ENCODE measurements at places on chromosomes 2 and 18.

DNA sequence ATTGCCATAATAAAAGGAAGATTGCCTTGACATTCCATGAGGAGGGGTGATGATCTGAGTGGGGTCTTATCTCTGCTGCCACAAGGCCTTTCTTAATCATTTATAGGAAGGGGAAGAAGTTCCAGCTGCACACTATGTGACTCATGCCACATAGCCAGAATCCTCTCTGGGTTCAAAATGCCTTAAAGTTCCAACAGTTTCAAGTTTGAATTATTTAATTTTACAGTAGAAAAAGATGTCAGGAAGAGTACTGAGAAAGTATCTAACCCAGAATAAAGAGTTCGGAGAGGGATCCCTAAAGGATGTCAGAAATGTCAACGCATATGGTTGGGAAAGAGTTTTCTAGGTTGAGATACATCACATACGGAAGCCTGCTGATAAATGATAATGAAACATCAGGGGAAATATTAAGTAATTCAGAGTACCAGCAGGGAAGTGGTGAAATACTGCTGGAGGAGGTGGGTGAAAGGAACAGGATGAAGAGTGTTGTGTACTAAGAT lies 999.9 kb downstream of the TSN start:
- DNase-seq, result no peak

DNA sequence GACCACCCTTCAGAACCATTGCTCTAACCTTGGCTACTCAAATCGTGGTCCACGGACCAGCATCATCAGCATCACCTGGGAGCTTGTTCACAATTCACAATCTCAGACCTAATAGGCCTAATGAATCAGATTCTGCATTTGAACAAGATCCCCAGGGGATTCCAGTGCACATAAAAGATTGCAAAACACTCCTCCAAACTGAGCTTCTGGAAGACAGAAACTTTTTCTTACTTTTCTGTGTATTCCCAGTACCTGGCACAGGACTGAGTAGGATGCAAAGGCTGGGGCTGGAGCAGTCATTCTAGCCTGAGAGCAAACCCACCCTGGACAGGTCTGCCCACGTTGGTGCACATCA lies 115.1 kb upstream of the COPS8 start:
- no peak for DNase-seq

GRCh38 chr18:44744161-44745121 lies 63.8 kb downstream of the SETBP1 start:
- DNase-seq, result no peak

DNA sequence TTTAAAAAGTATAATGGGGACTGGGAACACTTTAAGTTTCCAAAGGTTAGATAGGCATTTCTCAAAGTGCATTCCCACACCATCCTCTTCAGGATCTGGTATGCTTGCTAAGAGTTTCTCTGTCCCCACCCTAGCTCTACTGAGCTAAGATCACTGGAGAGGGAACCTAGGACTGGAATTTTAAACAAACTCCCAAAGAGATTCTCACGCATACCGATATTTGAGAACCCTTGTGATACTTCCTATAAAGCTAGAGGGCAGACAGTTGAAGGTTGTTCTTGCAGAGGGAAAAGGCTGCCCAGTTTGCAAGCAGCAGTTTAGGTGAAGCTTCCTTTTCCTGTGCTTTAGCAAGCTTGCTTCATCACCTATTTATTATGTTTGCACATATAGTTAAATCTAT lies 3.6 kb downstream of the CNRIP1 start:
- no peak for DNase-seq

DNA sequence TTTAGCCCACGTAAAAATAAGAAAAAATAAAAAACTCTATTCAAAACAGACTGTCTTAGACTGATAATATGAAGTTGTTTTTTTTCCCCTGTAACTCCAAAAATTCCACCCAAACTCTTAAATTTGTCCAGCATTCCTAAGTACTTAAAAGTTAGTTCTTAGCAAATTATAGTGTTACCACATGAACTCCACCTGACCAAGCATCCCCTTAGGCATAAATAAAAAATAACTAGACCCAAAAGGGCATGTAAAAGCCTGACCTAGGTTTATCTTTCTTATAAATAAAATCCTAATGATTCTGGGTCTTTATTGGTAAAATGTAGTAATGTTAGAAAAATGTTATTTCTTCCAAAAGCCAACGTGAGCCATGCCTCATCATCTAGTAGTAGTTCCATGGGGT lies 54.3 kb downstream of the TTC21B start:
- no peak for DNase-seq

DNA sequence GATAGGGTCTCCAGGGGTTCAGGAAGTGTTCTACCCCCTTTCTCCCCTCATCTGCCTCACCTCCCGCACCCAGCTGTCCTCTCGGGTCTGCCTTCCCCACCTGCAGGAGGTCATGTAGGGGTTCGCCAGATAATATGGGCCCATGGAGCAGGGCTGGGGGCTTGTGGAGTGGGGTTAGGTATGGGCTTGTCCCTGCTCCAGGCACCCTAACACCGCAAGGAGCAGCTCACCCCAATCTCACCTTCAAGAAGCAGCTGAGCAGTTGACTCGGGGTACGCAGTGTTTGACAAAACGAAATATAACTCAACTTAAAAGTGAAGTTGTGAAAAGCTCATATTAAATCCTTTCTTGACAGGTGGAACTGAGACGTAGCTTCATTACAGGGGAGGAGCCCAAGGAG lies 99.6 kb downstream of the CTIF start:
- no peak for DNase-seq

GRCh38 chr2:102615620-102616436 lies 3.5 kb upstream of the SLC9A2 start:
- DNase-seq, result no peak

GRCh38 chr2:112488201-112488600 lies 6.2 kb downstream of the TTL start:
- DNase-seq, result no peak

DNA sequence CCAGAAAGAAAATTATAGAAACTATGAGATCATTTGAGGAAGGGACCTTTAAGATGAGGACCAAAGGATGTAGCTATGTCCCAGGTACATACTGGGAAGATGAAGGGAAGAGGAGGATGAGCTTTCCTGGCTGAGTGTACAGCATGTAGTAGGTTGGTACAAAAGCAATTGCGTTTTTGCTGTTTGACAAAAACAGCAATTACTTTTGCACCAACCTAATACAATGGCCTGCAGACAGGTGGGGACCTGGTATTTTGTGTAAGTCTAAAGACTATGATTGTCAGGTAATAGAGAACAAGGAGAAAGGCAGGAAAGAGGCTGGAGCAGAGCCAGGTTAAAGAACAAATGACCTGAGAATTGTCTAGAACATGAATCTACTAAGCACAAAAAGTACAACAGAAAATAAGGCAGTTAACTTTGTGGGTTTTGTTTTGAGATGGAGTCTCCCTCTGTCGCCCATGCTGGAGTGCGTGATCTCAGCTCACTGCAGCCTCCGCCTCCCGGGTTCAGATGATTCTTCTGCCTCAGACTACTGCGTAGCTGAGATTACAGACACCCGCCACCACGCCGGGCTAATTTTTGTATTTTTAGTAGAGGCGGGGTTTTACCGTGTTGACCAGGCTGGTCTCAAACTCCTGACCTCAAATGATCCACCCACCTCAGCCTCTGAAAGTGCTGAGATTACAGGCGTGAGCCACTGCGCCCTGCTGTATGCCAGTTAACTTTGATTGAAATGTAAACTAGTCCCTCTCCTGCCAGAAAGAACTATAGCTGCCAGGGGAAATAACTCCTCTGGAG lies 3.2 kb upstream of the TGOLN2 start:
- no peak for DNase-seq

- DNase-seq, result no peak
Measured at GRCh38 chr2:64938607-64939285, 50.5 kb upstream of the SLC1A4 start.

DNA sequence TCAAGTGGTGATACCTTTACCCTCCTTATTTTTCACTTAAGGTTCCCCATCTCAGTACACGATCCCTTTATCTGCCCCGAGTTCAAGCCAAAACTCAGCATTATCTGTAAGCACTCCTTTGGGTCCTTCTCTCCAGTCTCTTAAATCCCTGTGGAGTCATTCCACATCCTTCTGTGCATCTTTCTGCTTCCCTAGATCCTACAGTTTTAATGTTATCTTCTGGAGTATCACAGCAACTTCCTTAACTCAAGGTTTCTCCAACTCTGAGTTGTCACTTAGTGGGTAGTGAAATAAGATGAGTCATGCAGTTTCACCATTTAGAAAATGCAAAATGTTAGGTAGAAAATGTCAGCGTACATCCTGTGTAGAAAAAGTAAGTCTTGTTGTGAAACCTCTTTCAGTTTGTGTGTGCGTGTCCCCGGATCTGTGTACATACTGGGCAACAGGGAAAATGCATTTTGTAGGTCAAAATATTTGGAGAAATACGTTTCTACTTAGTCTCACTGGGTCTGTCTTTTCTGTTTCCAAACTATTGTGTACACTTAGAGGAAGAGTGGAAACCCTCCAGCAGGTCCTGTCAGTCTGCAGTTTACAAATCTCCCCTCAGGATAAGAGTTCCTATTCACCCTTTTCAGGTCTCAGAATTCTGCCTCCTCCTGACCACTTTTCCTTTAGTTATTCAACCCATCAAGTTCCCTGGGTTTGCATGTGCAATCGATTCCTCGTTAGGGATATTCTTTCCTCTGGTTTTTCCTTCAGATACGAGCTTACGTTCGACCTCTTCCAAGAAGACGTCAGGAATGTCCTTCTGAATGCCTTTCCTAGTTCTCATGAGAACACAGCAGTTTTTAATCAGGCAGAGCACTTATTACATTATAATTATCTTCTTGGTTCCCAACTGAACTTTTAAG lies 154.8 kb downstream of the TGIF1 start:
- no peak for DNase-seq

DNA sequence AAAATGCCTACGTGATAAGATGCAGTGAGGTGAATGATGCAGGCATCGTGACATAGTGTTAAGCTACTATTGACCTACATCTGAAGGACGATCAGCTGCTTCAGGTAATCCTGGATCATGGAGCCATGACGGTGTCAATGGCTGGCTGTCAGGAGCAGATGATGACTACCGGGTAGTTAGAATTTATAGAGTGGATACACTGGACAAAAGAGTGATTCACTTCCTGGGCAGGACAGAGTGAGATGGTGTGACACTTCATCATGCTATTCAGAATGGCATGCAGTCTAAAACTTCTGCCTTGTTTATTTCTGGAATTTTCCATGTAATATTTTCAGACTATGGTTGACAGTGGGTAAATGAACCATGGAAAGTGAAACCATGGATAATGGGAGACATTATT lies 29.5 kb downstream of the METTL8 start:
- DNase-seq, result no peak

DNA sequence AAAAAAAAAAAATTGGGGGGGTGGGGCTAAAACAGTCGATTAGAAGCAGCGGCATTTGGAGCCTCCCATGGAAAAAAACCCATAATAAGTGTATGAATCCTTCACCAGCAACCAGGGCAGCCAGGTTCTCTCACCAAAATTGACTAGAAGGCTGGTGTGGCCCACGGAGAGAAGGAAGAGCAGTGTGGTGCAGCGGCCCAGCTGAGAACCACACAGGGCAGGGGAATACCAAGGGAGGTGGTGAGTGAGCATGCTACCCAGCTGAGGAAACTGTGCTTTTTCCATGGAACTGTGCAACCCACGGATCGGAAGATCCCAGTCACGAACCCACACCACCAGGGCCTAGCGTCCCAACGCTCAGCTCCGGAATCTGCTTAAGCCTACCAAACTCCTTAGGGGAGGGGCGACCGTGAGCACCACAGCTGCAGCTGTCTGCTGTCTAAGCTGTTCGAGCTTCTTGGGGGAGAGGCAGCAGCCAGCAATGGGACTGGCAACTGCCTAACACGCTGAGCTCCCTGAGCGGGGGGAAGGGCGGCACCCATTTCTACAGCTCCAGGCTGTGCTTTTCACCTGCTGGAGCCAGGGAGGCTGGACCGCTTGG lies 1037.2 kb upstream of the ACVR2A start:
- no peak for DNase-seq

GRCh38 chr2:3738454-3738853 lies 35.1 kb downstream of the DCDC2C start:
- no peak for DNase-seq

DNA sequence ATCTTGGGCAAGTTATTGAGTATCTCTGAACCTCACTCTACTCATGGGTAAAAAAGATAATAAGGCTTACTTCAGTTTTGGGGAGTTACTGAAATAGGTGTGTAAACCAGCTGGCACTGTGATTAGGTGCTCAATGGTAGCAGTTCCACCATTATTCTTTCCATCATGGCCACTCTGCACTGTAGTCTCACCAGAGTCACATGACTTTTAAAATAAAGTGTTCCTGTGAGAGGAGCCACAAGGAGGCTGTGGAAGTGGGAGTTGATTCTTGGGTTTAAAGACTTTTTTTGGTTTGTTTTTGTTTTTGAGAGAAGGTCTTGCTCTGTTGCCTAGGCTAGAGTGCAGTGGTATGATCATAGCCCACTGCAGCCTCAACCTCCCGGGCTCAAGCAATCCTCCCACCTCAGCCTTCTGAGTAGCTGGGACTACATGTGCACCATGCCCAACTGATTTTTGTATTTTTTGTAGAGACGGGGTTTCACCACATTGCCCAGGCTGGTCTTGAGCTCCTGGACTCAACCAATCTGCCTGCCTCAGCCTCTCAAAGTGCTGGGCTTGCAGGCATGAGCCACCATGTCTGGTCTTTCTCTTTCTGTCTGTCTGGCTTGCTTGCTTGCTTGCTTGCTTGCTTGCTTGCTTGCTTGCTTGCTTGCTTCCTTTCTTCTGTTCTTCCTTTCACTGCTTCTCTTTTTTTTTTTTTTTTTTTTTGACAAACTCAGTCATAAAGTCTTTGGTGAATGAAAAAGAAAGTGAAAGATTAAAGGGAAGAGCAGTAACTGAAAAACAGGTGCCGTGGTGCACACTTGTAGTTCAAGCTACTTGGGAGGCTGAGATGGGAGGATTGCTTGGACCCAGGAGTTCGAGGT lies 21.2 kb upstream of the ACVR1 start:
- DNase-seq, result no peak

DNA sequence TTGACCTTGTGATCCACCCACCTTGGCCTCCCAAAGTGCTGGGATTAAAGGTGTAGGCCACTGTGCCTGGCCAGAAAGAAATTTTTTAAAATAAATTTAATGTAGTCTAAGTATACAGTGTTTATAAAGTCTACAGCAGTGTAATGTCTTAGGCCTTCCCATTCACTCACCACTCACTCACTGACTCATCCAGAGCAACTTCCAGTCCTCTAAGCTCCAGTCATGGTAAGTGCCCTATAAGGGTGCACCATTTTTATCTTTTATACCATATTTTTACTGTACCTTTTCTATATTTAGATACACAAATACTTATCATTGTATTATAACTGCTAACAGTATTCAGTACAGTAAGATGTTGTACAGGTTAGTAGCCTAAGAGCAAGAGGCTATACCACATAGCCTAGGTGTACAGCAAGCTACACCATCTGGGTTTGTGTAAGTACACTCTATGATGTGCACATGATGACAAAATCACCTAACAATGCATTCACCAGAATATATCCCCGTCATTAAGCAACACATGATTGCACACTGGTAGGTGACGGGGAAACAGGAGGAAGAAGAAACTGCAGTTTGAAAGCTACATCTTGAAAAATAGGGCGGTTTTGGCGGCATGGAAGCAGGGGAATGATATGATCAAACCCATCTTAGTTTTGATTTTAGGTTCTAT lies 105.1 kb upstream of the ITGB6 start:
- no peak for DNase-seq

- DNase-seq, result no peak
Measured at GRCh38 chr2:177735318-177735803, 337.2 kb downstream of the PDE11A start.

Measured in GOT3 (cell line).